ENCODE measurements at places on chromosomes 4 and X. TPM values are rescaled to one million over a fixed set of nuclear protein-coding genes. Genes with fewer than 3 reads are reported as not detected.
A peak's percentile ranks its signal among the peaks of the same experiment; 100 is the strongest.

CT45A2 gene
- total RNA-seq: not detected

SPANXA1 gene
- total RNA-seq: not detected

CYP2U1 gene
- total RNA-seq: 7.2 TPM

ATP1B4 gene
- not detected for total RNA-seq

SPATA4 gene
- 0.84 TPM for total RNA-seq

- no peaks in the 10 kb centered on the region for H3K27me3 ChIP-seq
- DNase-seq: peak; percentile 62
- H3K4me1 ChIP-seq: no peaks in the 10 kb centered on the region
- H3K36me3 ChIP-seq: no peaks in the 10 kb centered on the region
- H3K27ac ChIP-seq: no peak overlapping the region
- H3K4me3 ChIP-seq: no peak overlapping the region
Observed at GRCh38 chr4:20592663-20593062, 107.6 kb upstream of the PACRGL start.

- H3K4me3 ChIP-seq: no peak overlapping the region
- H3K36me3 ChIP-seq: no peaks in the 10 kb centered on the region
- H3K27me3 ChIP-seq: no peaks in the 10 kb centered on the region
- no peak overlapping the region for H3K27ac ChIP-seq
- no peaks in the 10 kb centered on the region for H3K4me1 ChIP-seq
Observed at GRCh38 chr4:19417256-19417655, 834.4 kb upstream of the SLIT2 start.

DNA sequence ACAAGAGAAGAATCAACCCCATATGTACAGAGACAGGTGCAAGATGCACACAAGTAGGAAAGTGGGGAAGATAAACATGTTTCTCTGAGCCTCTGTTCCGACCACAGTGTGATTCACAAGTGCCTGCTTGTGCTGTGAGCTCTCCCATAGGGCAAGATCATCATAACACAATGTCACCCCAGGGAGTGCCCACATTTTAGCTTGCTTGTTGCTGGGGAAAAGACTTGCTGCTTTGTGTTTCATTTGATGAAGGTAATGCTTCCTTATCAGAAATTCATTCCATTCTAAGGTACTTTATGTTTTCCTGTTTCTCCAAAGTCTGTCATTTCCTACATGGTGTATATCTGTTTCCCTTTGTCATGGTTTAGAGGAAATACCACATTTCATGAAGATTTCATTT lies 304.5 kb upstream of the DIPK2B start:
- H3K4me3 ChIP-seq: no peak overlapping the region
- no peaks in the 10 kb centered on the region for H3K36me3 ChIP-seq
- no peak overlapping the region for H3K27ac ChIP-seq
- DNase-seq: no peak

DNA sequence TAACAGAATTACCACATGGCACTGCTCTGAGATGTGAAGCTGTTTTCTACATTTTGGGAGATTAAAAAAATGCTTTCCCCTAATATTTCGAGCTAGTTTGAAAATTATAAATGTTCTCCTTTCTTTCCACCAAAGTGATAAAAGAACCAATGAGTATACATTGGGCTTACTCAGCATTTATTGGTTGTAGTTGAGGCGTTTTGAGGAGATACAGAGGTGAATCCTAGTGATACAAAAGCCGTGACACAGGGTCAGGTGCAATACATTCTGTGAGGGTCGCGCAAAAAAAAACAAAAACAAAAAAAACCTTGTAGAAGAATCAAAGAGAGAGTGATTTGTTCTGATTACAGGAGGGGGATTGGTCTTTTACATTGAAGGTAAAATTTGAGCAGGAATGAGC lies 32.4 kb upstream of the CYP4V2 start:
- H3K27ac ChIP-seq: no peak overlapping the region
- H3K36me3 ChIP-seq: no peaks in the 10 kb centered on the region
- no peaks in the 10 kb centered on the region for H3K4me1 ChIP-seq
- no peak overlapping the region for H3K4me3 ChIP-seq
- H3K27me3 ChIP-seq: no peaks in the 10 kb centered on the region
- DNase-seq: no peak

DNA sequence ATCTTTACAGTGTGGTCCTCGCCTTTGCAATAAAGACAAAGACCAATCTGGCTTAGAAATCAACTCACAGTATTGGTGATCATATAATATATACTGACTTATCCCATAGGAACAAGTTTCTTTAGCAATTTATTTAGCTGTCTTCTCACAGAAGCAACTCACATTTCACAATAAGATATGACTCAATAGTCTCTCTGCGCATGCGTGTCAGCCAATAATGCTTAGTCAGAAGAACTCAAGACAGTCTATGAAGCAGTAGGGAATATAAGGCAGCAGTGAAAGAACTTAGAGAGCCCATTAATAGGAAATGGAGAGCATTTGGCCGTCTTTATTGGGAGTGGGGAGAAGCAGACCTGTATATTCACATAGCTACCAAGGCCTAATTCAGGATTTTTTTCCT lies 216.7 kb downstream of the IL13RA2 start:
- no peaks in the 10 kb centered on the region for H3K27me3 ChIP-seq
- DNase-seq: no peak
- H3K4me3 ChIP-seq: no peak overlapping the region
- H3K4me1 ChIP-seq: no peaks in the 10 kb centered on the region

DNA sequence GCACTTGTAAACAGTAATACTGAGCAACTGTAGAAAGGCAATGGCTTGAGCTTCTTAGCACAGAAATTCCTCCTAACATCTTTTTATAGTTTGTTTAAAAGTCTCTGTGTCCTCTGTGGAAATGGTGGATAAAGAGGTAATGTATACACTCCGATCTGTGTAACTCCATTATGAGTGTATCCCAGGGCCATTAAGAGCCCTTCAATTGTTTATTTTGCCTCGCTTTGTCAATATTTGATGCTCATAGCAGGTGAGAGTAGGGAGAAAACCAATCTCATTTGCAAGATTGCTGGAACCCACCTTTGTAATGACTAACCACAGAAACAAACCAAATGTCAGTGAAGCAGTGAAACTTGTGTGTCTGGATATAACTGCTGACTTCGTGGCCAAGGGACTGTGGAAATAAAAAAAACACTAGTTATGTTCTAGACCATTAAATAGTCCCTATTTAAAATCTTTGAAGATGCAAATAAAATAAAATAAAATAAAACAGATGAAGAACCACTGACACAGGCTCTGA lies 598.2 kb upstream of the BOD1L1 start:
- no peak for DNase-seq
- no peak overlapping the region for H3K4me3 ChIP-seq
- H3K36me3 ChIP-seq: no peaks in the 10 kb centered on the region
- peaks cover 3% of the 10 kb centered on the region for H3K27me3 ChIP-seq
- no peaks in the 10 kb centered on the region for H3K4me1 ChIP-seq

DNA sequence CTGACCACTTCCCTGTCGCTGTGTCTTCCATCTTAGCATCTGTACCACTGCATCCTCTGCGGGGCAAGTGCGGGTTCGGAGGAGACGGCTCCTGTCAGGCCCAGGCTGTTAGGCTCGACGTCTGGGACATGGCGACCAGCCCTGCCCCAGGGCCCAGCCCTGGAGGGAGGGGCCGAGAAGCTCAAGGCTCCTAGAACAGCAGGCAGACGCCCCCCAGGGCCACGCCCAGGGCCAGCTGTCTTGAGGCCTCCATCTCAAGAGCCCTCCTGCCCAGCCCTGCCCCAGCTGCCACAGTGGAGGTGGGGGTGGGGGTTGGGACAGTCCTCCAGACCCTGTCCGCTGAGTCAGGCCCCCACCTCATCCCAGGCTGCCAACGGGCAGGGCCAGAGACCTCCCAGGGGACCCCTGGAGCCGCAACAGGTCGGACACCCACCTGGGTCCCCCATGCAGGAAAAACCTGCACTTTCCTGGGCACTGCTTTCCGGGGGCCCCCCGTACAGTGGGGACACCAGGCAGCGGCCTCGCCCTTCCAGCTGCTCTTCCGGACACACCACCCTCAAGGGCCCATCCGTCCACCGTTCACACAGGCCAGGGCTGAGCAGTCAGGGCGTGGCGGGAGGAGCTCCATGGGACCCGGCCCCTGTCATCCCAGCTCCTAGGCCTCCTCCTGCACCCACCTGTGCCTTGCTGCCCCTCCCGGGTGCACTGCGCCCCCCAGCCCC lies 83.1 kb downstream of the FAM53A start:
- H3K36me3 ChIP-seq: no peaks in the 10 kb centered on the region
- no peak overlapping the region for H3K27ac ChIP-seq
- no peak overlapping the region for H3K4me3 ChIP-seq
- no peak for DNase-seq
- peaks cover 87% of the 10 kb centered on the region for H3K27me3 ChIP-seq
- no peaks in the 10 kb centered on the region for H3K4me1 ChIP-seq

- no peaks in the 10 kb centered on the region for H3K27me3 ChIP-seq
- no peaks in the 10 kb centered on the region for H3K4me1 ChIP-seq
- DNase-seq: no peak
- no peak overlapping the region for H3K27ac ChIP-seq
Observed at GRCh38 chrX:17812763-17813162, 48.3 kb downstream of the RAI2 start.

DNA sequence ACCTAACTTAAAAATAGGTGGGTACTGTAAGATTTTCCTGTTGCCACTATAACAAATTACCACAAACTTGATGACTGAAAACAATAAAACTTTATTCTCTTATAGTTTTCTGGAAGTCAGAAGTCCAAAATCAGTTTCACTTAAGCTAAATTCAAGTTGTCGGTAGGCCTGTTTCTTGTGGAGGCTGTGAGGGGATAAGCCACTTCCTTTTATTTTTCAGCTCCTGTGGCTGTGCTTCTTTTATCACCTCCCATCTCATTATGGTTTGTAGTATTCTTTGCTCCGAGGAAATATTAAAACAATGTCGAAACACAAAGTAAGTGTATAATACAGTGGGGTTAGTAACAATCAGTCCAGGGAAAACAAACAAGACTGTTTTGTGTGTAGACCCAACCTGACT lies 610.5 kb upstream of the TECRL start:
- no peak overlapping the region for H3K27ac ChIP-seq
- no peaks in the 10 kb centered on the region for H3K27me3 ChIP-seq
- DNase-seq: no peak

DNA sequence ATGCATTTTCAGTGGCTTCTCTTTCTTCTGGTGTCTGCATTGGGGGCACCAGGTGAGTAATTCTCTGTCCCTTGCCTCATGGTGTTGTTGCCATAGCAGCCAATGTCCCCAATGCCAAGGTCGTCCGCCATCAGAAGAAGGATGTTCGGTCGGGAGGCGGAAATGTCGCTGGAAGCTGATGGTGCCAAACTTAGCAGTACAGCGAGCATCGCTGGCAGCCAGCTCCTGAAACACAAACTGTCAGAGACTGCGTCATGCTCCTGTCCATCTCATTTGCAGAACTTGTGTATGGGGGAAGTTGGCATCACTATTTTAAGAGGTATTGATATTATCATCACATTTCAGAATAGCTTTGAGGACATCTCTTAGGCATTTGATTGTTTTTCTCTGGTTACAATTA lies 29.1 kb upstream of the ARSD start:
- DNase-seq: no peak
- H3K4me3 ChIP-seq: no peak overlapping the region
- no peaks in the 10 kb centered on the region for H3K27me3 ChIP-seq
- no peaks in the 10 kb centered on the region for H3K36me3 ChIP-seq

DNA sequence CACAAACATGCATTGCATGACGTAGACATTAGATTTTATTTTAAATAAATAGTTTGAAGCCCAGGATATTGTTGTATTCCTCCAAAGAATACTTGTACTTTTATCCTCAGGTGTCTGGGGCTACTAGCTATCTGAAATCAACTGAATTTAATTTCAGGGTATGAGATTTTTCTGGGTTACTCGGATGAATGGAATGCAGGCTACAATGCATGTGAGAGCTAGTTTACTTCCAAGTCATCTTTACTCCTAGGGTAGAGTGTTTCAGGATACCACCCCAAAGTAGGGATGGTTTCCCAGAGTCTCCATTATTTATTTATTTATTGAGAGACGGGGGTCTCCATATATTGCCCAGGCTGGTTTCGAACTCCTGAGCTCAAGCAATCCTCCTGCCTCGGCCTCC lies 66.4 kb downstream of the HPRT1 start:
- DNase-seq: no peak
- no peaks in the 10 kb centered on the region for H3K4me1 ChIP-seq
- H3K27ac ChIP-seq: no peak overlapping the region
- H3K4me3 ChIP-seq: no peak overlapping the region

- no peaks in the 10 kb centered on the region for H3K36me3 ChIP-seq
- no peak for DNase-seq
- H3K4me3 ChIP-seq: no peak overlapping the region
- H3K4me1 ChIP-seq: no peaks in the 10 kb centered on the region
- H3K27me3 ChIP-seq: no peaks in the 10 kb centered on the region
- no peak overlapping the region for H3K27ac ChIP-seq
Observed at GRCh38 chr4:176286728-176287127, 17.7 kb upstream of the ASB5 start.

GRCh38 chrX:24837966-24838365 lies 144.2 kb downstream of the POLA1 start:
- no peak overlapping the region for H3K4me3 ChIP-seq
- H3K27me3 ChIP-seq: no peaks in the 10 kb centered on the region
- no peaks in the 10 kb centered on the region for H3K36me3 ChIP-seq
- no peak overlapping the region for H3K27ac ChIP-seq
- DNase-seq: no peak
- no peaks in the 10 kb centered on the region for H3K4me1 ChIP-seq

DNA sequence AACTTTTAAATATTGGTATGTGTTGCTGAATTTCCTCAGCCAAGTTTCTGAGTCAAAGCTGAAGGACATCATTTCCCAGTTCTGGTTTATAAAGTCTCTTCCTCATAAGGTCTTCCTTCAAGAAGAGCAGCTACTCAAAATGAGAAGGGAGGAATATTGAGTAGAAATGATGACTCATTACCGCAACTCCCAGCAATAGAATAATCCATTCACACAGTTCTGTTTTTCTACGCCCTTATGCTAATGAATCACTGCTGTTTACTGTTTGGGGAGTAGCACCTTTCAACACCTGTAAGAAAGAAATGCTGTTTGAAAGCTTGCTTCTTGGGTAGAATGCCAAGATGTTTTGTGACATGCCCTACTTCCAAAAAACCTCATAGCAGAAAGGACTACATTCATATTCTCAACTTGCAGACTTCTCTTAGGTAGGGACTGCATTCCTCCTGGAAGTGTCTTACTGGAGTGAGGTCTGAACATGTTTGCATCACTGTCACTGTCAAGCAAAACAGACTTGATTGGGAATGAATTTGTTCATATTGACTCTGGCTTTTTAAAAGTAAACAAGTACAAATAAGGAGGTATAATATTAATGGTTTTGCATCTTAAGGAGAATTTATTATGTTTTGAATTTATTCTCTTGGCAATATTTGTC lies 147.2 kb upstream of the BANK1 start:
- no peaks in the 10 kb centered on the region for H3K27me3 ChIP-seq
- no peaks in the 10 kb centered on the region for H3K4me1 ChIP-seq
- DNase-seq: no peak
